Bronchial epithelial cell (primary cell): ENCODE measurements at places on chromosomes 11 and 22. TPM values are rescaled to one million over a fixed set of nuclear protein-coding genes. Genes with fewer than 3 reads are reported as not detected.

- DNase-seq: no peak
Measured at GRCh38 chr11:128628325-128628673, 40.9 kb upstream of the ETS1 start.

DNA sequence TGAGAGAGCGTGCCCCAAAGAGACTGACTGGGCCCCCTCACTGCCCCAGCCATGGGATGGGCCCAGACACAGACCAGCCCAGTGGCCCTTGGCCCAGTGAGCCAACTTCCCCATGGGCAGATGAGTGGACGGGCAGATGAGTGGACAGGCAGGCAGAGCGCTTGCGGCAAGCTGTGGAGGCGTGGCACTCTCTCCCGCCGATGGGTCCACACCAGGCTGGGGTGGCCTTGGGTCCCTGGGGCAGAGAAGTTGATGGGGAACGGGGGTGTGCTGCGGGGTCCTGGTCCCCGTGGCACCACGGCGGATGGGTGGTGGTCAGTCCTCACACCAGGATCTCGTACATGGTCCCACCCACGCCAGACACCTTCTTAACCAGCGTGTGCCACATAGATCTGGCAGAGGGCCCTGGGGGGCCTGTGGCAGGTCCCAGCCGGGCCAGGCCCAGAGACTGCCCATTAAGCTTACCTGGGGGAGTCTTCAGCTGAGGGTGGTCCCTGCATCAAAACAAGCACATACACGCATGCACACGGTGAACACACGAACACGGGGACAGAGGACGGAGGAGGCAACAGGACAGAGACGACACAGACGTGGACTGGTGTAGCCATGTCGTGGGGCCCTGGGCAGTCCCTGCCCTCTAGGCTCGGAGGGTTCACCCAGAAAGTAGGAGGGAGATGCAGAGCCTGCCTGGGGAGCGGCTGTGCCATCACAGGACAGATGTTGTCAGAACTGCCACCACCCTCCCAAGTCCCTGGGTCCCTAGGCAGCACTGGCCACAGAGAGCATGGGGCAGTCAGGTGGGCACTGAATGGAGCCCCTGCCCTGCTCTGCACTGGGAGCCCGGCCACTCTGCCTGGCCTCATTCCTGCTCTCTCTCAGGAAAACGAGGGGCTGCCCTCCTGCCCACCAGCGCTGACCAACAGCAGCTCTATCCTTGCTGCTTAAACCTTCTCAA, 182.2 kb downstream of the IGLL1 start:
- no peak for DNase-seq

DNA sequence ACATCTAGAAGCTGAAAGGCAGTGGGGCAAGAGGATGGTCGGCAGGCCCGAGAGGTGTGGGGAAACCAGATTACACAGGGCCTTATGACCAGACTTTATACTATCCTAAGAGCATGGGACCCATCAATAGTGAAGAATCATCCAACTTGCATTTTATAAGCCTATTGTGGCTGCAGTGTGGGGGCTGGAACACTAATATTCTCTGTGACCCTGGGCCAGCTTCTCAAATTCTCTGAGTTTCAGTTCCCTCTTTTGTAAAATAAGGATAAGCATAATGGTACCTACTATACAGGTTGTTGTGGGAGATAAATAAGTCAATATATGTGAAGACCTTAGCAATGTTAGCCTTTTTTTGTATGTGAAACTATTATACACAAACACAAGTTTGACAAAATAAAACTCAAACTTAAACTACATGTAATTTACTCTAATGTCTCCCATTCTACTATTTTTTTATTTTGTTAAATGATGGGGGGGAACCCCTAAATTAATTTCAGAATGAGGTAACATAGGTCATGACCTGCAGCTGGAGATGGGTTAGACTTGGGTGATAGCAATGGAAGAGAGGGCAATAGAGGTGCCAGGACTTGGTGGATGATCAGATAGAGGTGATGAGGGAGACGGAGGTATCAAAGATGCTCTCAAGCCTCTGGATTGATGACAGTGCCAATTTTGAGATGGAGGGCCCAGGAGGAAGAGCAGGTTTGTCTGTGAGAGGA, 30.1 kb downstream of the SMCO4 start:
- DNase-seq: no peak

Gene HIRA
- 20.6 and 22.4 TPM in 2 replicates for total RNA-seq

Gene AGBL2
- total RNA-seq: 0.38 and 1.1 TPM in 2 replicates
